ENCODE measurements at places on chromosomes 4 and X.

GRCh38 chr4:87399148-87399547 lies 8.2 kb upstream of the HSD17B11 start:
- DNase-seq, result no peak

- DNase-seq, result no peak
These were observed 31.6 kb upstream of the KIT start for GRCh38 chr4:54626113-54626512.

GRCh38 chrX:152958524-152959465 lies 35.1 kb downstream of the PNMA5 start:
- peak; percentile 82 for DNase-seq

GRCh38 chr4:20422398-20422797 lies 170.7 kb downstream of the SLIT2 start:
- no peak for DNase-seq

GRCh38 chrX:38110231-38110630 lies 103.9 kb downstream of the SYTL5 start:
- DNase-seq, result no peak

- DNase-seq, result no peak
These were observed 36.1 kb downstream of the MTTP start for GRCh38 chr4:99610605-99611175.

All from stimulated activated CD8-positive, alpha-beta memory T cell treated with anti-CD3 and anti-CD28 coated beads, Interleukin-4, amount 100 ng/mL, for 4 hours (primary cell).